ENCODE measurements at places on chromosomes 4 and X.

DNA sequence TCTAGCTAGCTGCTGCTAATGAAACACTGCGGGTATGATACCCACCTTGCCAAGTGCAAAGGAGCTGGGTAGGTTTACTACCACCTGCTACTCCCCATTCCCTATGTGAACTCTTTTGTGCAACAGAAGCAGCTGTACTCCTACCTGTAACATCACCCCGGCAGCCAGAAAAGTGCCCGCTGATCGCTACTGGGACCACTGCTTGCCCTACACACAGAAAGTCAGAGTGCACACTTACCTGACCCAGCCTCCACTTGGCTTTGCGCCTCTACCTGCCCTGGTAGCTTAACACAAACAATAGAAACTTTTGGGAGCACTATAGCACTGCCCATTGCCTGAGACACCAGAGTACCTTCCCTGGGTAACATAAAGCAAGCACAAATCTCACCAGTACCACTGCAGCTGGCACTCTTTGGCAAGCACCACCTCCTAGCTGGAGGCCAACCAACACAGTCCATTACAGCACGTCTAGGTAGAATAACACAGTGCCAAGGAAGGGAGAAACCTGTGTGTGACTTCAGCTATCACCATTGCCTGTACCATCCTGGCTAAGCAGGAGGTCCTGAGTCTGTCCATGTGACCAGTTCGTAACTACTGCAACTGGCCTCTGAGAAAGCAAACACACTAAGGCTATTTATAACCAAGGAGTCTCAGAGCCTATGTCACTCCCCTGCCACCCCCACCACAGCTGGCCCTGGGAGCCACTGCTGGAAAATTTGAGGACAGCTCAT, 80.1 kb downstream of the CENPC start:
- no peak for DNase-seq

GRCh38 chr4:78024085-78024484, 33.0 kb upstream of the FRAS1 start:
- no peak for DNase-seq

DNA sequence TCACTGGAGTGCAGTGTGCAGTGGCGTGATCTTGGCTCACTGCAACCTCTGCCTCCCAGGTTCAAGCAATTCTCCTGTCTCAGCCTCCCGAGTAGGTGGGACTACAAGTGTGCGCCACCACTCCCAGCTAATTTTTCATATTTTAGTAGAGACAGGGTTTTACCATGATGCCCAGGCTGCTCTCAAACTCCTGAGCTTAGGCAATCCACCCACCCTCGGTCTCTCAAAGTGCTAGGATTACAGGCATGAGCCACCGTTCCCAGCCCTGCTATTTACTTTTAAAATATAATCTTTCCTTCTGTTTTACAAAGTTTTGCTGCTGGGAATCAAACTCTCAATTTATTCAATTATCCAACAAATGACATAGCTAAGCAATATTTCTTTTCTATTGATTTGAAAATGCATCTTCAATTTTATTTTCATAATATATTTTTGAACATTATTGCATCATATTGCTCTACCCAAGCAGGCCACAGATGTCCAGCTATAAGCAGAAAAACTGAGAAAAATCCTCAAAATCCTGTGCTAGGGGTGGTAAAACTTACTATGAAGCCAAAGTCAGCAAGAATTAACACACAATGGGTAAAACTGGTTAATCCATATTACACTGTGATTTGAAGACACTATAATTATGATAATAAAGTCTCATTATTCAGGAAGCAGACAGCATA, 5.2 kb downstream of the TIFA start:
- DNase-seq = no peak

GRCh38 chr4:170698334-170698733, 608.6 kb upstream of the AADAT start:
- DNase-seq = no peak

DNA sequence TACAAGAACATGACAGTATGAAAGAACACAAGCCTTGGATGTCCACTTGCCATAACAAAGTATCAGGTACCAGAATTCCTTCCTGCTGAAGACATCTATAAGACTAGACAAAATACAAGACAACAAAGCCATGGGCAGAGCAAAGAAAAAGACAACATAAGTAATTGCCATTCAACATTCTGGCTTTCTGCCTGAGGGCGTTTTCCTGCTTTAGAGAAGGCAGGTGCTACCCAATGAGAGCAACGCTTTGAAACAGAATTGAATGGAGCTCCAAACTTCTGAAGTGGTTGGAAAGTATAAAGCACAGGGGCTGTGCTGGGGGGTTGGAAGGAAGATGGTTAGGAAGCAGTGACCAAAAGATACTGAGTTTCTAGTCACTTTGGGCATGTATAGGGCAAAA, 30.1 kb downstream of the PDE5A start:
- DNase-seq = no peak

DNA sequence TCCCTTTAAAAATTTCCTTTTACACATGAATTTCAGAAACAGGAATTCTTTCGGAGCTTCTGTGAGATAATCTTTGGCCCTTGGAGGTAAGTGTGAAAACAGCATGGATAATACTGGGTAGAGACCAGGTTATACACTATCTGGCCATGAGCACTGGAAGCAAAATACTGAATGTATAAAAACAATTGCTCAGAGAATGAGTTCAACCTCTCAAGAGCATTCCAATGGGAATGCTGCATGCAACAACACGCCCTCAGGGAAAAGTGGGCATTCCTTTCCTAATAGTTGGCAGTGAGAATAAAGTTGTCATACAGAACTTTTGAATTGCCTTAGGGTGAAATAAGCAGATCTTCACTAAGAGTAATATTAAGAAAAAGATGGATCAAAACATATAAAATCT, 574.8 kb upstream of the DIPK2B start:
- no peak for DNase-seq

DNA sequence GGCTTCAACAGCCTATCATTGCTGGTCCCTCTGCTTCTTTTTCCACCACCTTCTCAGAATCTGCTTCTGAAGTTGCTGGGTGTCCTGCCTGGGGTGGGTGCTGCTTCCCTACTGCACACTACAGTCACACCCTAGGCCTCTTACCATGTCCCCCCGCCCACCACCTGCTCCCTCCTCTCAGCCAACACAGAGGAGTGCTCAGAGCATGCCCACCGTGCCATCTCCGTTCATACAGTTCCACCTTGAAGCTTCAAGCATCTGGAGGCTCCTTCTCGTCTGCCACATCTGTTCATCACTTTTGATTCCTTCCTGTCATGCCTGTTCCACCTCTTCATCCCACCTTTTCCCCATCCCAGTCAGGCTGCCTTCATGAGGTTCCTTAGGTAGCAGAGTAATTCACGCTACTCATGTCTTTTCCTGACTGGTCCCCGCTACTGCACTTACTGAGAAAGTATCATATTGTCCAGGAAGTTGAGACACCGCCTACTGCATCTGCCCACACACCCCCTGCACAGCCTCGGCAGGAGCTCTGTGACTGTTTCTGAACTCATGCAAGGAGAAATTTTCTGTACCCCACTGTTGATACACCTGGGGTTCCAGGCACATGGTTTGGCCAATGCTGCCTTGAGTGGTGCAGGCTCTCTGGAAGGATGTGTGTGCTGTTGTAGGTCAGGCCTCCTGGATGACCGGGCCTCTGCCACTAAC, 39.5 kb downstream of the HADH start:
- DNase-seq = no peak

GRCh38 chr4:108965472-108966076, 202.7 kb upstream of the ETNPPL start:
- DNase-seq = no peak

DNA sequence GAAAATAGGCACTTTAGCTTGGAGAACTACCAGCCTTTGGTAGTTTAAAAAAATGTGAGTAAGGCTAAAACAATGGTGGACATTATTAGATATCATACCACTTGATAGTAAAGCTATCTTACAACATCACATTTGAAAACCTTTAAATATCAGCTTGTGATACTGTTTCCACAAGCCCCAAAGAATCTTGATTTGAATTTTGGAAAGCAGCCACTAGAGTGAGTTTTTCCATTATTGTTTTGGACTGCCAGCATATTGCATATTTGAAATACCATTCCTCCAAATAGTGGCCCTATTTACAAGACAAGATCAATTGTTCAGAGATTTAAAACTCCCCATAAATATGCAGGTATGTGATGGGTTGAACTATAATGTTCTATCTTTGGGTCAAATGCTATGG, 303.0 kb upstream of the PRPS2 start:
- no peak for DNase-seq

- no peak for DNase-seq
Observed at GRCh38 chrX:102859550-102859871, 77.6 kb upstream of the RAB40AL start.

- no peak for DNase-seq
Observed at GRCh38 chrX:25869761-25870160, 268.4 kb upstream of the MAGEB18 start.

DNA sequence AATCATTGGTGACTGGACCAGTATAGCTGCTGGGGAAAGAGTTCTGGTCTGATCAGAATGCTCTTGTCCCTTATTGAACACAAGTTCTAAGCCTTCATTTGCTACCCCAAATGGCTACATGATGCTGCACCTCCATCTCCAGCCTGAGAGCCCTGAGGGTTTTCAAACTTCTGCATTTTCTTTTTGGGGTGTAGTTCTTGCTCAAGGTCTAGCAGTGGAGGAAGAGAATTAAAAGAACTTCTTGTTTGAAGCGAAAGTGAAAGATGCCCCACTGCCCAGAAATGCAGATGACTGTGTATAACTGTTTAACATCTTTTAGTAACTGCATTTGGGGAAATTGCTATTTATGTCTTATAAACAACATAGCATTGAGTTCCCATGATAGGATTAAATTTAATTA, 38.5 kb downstream of the LAMTOR3 start:
- no peak for DNase-seq

- no peak for DNase-seq
Observed at GRCh38 chr4:105620640-105621323, 68.4 kb downstream of the ARHGEF38 start.

DNA sequence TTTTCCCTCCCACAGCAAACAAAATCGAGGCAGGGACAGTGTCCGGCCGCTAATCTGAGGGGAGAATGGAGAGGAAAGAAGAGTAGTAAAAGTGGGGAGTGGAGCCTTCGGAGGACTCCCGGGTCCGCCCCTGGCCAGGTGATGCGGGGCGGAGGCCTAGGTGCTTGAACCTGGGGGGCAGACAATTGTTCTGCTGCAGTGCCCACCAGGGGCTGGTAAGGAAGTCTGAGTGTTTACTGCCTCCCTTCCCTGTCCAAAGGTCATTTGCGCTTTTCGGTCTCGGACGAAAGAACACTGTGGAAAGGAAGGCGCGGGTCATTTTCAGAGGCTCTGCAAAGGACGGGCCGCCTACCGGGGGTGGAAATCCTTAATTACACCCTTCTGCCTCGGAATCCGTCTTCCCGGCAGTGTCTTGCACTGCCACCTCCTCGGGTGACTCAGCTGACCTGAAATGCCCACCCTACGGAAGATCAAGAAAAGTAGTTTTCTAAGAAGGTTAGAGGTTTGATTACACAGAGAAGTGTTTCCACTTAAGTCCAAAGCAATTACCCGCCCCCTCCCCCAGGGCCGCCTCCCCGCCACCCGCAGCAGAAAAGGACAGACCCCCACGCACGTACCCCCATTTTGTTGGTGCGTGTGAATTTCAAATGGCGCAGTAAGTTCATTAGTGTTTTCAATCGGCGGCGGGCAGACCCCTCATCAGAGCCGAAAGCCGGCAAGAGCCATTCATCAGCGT, 99.9 kb upstream of the TENM3 start:
- no peak for DNase-seq

GRCh38 chr4:119138046-119138445, 2.4 kb downstream of the MYOZ2 start:
- no peak for DNase-seq

GRCh38 chrX:105837232-105837631, 14.9 kb downstream of the NRK start:
- no peak for DNase-seq

GRCh38 chr4:182240161-182241130, 2.8 kb upstream of the TENM3 start:
- no peak for DNase-seq

GRCh38 chr4:5979981-5980380, 38.2 kb downstream of the C4orf50 start:
- no peak for DNase-seq

GRCh38 chr4:82380831-82381230, 7.0 kb upstream of the HNRNPD start:
- DNase-seq = no peak

GRCh38 chr4:53012738-53013137, 150.6 kb downstream of the RASL11B start:
- no peak for DNase-seq

GRCh38 chr4:154507156-154507555, 15.6 kb upstream of the DCHS2 start:
- no peak for DNase-seq

- DNase-seq = no peak
Observed at GRCh38 chrX:79336869-79337815, 30.0 kb downstream of the ITM2A start.

GRCh38 chr4:182805321-182805720, 111.9 kb downstream of the DCTD start:
- no peak for DNase-seq

- DNase-seq = no peak
Observed at GRCh38 chr4:53558065-53558801, 33.1 kb downstream of the LNX1 start.

GRCh38 chr4:15010038-15010585, 7.8 kb downstream of the CPEB2 start:
- DNase-seq = no peak

GRCh38 chr4:69594382-69594781, 45.1 kb downstream of the UGT2A2 start:
- no peak for DNase-seq

DNA sequence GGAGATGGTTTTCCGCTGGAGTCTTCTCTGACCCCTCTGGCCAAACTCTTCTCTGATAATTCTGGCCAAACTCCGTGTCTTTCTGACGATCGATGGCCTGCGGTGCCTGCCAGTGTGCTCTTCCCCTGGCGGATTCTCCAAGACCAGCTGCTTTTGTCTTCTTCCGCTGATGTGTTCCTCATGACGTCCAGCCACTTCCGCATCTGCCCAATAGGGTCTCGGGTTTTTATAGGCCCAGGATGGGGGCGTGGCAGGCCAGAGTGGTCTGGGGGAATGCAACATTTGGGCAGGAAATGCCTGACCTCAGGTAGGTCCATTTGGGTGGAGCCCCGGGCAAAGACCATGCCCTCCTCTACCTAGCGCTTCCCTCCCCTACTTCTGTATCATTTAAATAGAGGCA, 1542.1 kb downstream of the STIM2 start:
- DNase-seq = no peak

GRCh38 chr4:74534936-74535335, 90.0 kb downstream of the AREG start:
- no peak for DNase-seq

- no peak for DNase-seq
Observed at GRCh38 chrX:71634366-71634765, 16.1 kb upstream of the CXCR3 start.

- no peak for DNase-seq
Observed at GRCh38 chr4:113636438-113636818, 125.1 kb downstream of the CAMK2D start.

- no peak for DNase-seq
Observed at GRCh38 chrX:103635436-103635835, 6.7 kb downstream of the TCEAL1 start.

DNA sequence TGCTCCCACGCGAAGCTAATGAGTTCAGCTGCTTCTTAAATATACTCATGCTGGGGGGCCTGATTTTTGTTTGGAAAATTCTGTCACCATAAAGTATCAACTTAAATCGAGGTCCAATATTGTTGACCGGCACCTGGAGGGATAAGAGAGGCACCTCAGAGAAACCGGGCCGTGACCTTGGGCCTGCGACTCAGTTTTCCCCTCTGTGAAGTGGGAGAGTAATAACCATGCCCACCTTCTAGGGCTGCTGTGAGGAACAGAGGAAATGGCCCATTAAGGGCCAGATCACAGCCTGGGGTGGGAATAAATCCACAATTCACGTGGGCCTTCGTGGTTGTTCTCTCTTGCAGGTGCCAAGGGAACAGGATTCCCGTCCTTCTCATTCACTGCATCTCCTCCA, 39.4 kb downstream of the ZBTB49 start:
- DNase-seq = no peak
